Activated CD8-positive, alpha-beta memory T cell treated with anti-CD3 and anti-CD28 coated beads, Interleukin-2, amount 10 ng/mL, durations not matched to agents 7 days and 5 days (primary cell): ENCODE measurements at places on chromosomes 3 and 15.
A peak's percentile ranks its signal among the peaks of the same experiment; 100 is the strongest.

- no peak for DNase-seq
- peaks cover 14% of the 10 kb centered on the region for H3K27me3 ChIP-seq
- H3K36me3 ChIP-seq = no peaks in the 10 kb centered on the region
- no peak overlapping the region for H3K27ac ChIP-seq
Observed at GRCh38 chr3:13120928-13121552, 47.8 kb upstream of the IQSEC1 start.

DNA sequence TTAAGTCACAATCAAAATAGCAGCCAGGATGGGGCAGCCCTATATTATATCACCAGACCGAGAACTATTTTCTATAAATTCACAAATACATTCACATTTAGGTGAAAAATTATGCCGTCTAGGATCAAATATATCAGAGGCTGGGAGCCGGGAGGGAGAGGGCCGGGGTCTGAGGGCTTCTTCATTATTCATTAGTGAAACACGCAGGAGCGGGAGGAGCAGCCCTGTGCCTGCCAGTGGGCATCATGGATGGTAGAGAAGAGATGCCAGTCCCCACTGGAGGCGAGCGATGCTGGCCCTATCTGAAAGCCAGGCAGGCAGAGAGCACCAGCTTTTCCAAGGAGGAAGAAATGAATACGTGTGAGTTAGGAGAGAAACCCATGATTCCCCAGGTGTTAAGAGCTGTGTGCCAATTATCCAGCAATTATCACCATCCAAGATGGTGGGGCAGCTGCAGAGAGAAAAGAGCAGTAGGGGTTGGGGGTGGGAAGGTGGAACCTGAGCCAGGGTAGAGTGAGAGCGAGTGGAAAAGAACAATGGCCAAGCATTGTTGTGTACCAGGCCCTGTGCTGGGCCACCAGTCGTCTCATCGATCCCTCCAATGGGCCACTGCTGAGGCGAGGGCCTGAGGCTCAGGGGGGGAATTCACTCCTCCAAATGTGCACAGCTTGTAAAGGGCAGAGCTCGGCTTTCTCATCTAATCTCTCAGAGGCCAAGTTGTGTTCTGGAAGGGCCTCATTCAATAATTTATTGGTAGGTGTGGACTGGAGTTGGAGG, 261.3 kb upstream of the TLE3 start:
- H3K27ac ChIP-seq = no peak overlapping the region
- no peak for DNase-seq
- no peaks in the 10 kb centered on the region for H3K36me3 ChIP-seq
- no peak overlapping the region for H3K4me3 ChIP-seq
- H3K27me3 ChIP-seq = peaks cover 9% of the 10 kb centered on the region

DNA sequence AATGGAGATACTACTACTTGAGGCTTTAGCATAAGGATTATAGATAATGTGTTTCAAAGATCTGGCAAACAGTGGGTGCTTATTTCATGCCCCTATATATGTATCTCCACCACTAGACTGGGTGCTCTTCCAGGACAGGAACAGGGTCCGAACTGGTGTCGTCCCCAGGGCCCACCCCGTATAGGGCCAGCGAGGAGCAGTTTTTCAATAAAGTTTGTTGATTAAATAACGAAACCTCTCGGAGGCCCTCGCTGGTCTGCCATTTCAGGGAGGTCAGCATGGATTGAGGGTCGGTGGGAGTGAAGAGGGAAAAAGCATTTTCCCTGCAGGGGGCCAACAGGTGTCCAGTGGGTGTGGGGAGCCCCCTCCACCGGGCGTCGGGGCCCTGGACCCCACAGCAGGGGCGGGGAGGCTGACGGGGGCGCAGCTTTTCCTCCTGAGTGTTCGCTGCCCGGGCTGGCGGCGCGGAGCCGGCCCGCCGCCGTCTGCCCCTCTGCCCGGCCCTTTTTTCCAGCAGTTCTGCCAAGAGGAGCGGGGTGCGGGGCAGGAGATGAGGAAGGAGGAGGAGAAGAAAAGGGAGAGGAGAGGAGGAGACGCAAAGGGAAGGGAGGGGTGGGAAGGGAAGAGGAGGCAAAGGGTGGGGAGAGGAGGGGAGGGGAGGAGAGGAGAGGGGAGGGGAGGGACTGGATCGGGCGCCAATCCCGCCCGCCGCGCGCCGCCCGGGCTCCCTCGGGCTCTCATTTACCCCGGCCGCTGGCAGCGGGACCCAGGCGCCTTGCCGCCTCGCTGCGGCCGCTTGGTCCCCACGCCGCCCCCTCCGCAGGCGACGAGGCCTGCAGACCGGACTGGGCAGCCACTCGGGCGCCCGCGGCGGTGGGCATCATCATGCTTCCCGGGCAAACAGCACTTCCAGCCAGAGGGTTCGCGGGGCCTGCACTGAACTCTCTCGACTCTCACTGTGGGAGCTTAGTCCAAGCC, 66.3 kb downstream of the ISG20 start:
- DNase-seq = no peak
- no peak overlapping the region for H3K27ac ChIP-seq
- H3K36me3 ChIP-seq = no peaks in the 10 kb centered on the region
- H3K4me1 ChIP-seq = peaks cover 7% of the 10 kb centered on the region
- peak overlapping the region; percentile 19 for H3K4me3 ChIP-seq
- peaks cover 55% of the 10 kb centered on the region for H3K27me3 ChIP-seq

- H3K27ac ChIP-seq = no peak overlapping the region
- H3K36me3 ChIP-seq = no peaks in the 10 kb centered on the region
- no peaks in the 10 kb centered on the region for H3K4me1 ChIP-seq
- no peaks in the 10 kb centered on the region for H3K27me3 ChIP-seq
- no peak overlapping the region for H3K4me3 ChIP-seq
- DNase-seq = no peak
Observed at GRCh38 chr3:61094608-61095007, 156.6 kb downstream of the FHIT start.

- peaks cover 52% of the 10 kb centered on the region for H3K4me1 ChIP-seq
- peaks cover 47% of the 10 kb centered on the region for H3K36me3 ChIP-seq
- peak overlapping the region; percentile 94 for H3K4me3 ChIP-seq
- DNase-seq = peak; percentile 65
- peak overlapping the region; percentile 99 for H3K27ac ChIP-seq
Observed at GRCh38 chr3:160400030-160400701, 716 bp downstream of the SMC4 start.

GRCh38 chr3:87792534-87793336, 266.1 kb downstream of the CGGBP1 start:
- peaks cover 72% of the 10 kb centered on the region for H3K27me3 ChIP-seq
- no peaks in the 10 kb centered on the region for H3K36me3 ChIP-seq
- no peak within 1 kb of the TSS for H3K4me3 ChIP-seq
- DNase-seq = no peak
- H3K4me1 ChIP-seq = peaks cover 16% of the 10 kb centered on the region

- no peaks in the 10 kb centered on the region for H3K36me3 ChIP-seq
- H3K4me3 ChIP-seq = no peak overlapping the region
- H3K27ac ChIP-seq = no peak overlapping the region
- H3K4me1 ChIP-seq = no peaks in the 10 kb centered on the region
- no peak for DNase-seq
- peaks cover 35% of the 10 kb centered on the region for H3K27me3 ChIP-seq
Observed at GRCh38 chr15:31607656-31608055, 281.0 kb downstream of the KLF13 start.

DNA sequence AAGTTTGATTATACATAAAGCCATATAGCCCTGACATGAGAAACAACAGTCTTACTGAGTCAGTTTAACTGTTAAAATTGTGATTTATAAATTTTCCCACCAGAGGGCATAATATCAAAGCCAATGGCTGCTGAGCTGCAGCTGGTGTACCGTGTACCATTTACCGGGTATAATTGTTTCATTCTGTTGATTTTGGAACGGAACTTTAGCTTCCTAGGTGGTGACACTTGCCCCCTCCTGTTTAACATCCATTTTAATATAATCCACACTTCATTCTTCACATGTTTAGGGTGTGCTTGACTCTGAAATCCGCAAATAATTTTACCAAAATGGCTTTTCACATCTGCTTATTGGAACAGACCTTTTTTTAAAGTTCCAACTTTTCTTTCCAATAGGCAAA, 72.8 kb downstream of the SLC9A9 start:
- H3K36me3 ChIP-seq = no peaks in the 10 kb centered on the region
- peaks cover 1% of the 10 kb centered on the region for H3K4me1 ChIP-seq
- H3K27me3 ChIP-seq = no peaks in the 10 kb centered on the region
- H3K4me3 ChIP-seq = no peak overlapping the region
- DNase-seq = no peak
- no peak overlapping the region for H3K27ac ChIP-seq
